ENCODE measurements at places on chromosomes 1 and 21.

- DNase-seq: no peak
These were observed 77.4 kb upstream of the ARTN start for GRCh38 chr1:43856188-43856587.

GRCh38 chr1:221023482-221023881 lies 144.2 kb downstream of the HLX start:
- no peak for DNase-seq

- DNase-seq: no peak
These were observed 110.7 kb downstream of the HUNK start for GRCh38 chr21:31983554-31983953.

DNA sequence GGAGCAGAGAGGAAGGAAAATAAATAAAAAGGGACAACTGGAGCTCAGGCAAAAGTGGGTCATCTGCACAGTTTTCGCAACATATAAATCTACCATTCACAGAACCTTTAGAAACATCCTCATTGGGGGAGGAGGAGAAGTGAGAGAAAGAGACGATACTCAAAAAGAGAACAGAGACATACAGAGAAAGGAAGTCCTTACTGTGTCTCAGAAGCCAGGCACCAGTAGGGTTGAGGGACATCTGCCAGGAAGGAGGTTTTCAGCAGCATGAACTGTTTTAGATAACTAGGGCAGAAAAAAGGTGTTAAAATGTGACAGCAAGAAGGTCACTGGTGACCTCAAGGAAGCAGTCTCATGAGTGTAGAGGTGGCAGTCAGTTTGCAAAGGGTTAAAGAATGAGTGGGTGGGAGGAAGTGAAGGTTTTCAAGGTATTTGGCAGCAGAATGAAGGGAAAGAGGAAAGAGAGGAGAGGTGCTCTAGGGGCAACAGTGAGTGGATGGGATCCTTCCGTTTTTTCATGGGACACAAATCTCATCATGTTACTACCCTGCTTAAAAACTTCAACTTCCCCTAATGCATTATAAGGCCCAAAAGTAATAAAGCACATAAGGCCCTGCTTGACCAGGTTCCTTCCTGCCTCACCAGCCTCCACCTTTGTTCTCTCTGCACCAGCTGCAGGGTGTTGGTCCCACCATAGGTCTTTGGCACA lies 9.5 kb downstream of the JAK1 start:
- DNase-seq: no peak

DNA sequence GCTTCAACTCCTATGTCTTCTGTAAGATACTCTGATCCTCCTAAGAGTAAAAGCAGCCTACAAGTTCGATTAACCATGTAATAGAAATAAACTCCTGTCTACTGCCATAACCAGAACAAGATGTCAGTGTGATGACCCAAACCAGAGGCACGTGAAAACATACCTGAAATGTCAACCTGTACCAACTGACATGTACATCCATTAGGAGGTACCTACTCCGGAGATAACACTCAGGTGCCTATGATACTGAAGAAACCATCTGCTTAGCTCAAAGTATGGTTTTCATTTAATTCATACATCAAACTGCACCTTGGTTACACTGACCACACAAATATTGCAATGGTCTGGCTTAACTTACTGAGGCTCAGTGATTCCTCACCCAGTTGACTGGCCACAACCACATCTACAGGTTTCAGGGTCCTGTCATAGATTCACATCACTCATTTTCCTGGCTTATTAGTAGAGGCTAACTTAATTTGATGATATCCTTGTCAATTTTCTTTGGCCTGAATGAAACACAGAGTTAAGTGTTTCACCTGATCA lies 4.4 kb downstream of the ITPKB start:
- no peak for DNase-seq

DNA sequence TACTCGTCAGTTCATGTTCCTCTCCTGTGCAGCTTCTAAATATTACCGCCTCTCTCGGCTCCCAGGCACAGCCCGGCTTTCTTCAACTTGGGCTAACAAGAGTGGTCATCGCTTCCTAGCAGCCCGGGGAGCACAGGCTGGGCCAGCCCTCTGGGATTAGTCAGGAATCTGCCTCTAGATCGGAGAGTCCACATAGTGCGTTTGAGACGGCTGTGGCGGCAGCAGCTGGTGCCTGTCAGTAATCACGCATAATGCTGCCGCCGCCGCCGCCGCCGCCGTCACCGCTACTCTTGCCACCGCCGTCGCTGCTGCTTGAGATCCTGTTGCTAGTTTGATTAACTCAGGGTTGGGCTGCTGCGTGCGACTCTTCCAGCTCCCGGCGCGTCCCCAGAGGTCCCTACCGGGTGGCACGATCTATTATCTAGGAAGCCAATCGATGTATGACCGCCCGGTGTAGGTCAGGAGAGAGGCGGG lies at the start of gene RXRG:
TSS of gene RXRG (minus strand) at position 230 of the 474 bp plus-strand sequence. CDS start 233 bp downstream, outside the sequence.
- no peak for DNase-seq

DNA sequence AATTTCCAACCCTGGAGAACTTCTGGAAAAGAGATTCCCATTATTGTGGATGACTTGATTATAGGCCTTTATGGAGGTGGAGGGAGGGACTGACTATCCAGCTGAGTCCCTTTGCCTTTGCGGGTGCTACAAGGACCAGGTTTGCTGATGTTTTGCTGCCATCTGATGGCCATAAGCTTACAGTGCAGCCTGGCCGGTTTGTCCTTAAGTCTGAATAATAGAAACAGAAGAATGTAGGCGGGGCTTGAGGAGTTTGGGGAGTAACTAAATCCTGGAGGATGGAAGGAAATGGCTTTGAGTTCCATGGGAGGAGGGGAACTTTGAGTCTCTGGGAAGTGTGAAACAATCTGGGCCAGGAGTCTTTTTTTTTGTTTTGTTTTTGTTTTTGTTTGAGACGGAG lies 55.7 kb upstream of the CD1D start:
- DNase-seq: peak; percentile 88

GRCh38 chr1:7500381-7501083 lies 270.6 kb upstream of the VAMP3 start:
- DNase-seq: no peak

DNA sequence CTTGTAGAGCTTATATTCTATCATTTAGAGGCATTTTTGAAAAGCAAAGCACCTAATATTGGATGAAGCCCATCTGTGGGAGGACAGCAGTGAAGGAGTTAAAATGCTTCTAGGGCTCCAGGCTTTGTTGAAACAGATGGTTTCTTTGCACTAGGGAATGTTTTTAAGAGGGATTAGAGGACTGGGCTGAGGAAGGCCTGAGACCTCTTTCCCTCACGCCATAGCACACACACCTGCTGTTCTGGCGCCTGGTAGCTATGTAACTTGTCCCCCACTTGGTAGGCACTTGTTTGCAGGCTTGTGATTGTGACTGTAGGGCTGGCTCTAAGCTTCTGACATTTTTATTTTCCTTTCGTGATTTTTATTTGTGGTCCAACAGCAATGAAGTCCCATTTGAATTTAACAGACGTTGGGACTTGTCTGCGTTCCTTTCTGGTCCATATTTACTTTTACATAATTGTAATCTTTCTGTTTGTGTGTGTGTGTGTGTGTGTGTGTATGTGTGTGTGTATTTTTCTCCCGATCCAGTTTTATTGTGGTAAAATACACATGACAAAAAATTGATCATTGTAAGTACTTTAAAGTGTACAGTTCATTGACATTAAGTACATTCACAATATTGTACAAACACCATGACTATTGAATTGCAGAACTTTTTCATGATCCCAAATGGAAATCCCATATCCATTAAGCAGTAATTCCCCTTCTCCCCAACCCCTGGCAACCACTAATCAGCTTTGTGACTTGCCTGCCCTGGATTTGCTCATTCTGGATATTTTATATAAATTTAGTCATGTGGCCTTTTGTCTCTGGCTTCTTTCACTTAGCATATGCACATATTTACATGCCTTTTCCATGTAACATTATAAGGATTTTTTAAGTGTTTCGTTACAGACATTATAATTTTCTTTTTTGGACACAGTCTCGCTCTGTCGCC lies 33.5 kb upstream of the MACF1 start:
- no peak for DNase-seq

DNA sequence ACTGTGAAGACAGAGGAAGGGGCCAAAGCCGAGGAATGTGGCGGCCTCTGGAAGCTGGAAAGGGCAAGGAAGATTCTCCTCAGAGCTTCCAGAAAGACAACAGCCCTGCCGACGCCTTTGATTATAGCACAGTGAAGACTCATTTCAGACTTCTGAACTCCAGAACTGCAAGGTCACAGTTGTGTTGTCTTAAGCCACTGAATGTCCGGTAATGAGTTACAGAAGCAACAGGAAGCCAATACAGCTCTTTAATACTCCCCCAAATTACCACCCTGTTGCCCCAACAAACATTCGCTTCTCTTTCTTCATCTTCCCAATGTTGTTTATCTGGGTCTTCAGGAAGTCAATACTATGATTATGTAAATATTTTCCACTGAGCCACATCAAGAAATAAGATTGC lies 44.0 kb downstream of the ETS2 start:
- no peak for DNase-seq

GRCh38 chr1:194477908-194478307 lies 1291.5 kb upstream of the B3GALT2 start:
- DNase-seq: no peak

Measured in Caki2 (cell line).